ENCODE measurements at places on chromosomes 1 and 21.

DNA sequence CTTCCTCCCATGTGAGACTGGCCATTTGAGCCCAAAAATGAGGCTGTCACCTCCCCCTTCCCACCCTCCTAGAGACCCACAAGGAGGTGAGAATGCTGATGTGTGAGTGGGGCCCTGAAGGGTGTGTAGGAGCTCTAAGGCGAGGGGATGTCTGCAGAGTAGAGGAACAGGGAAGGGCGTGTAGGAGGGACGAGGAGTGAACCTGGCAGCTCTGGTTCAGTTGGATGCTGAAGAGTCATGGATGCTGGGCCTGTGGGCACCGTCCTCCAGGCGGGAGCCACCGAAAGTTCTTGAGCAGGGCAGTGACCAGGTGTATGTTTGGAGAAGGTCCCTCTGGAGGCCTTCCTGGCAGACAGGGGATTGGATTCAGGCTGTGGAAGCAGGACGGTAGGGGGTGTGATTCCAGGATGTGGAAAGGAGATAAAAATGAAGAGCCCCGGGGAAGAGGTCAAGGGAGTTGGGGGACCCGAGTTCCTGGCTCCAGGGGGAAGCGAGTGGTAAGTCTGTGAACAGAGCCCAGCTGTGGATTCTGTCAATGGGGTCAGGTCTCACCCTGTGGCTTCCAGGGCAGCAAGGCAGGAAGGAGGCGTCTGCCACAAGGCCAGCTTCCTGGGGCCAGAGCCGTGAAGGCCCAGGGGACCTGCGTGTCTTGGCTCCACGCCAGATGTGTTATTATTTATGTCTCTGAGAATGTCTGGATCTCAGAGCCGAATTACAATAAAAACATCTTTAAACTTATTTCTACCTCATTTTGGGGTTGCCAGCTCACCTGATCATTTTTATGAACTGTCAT lies 7.9 kb downstream of the SAMD11 start:
- no peak for DNase-seq

- no peak for DNase-seq
Measured at GRCh38 chr1:63379583-63379982, 12.2 kb downstream of the ALG6 start.

- no peak for DNase-seq
Measured at GRCh38 chr1:62237950-62238374, 43.3 kb downstream of the L1TD1 start.

DNA sequence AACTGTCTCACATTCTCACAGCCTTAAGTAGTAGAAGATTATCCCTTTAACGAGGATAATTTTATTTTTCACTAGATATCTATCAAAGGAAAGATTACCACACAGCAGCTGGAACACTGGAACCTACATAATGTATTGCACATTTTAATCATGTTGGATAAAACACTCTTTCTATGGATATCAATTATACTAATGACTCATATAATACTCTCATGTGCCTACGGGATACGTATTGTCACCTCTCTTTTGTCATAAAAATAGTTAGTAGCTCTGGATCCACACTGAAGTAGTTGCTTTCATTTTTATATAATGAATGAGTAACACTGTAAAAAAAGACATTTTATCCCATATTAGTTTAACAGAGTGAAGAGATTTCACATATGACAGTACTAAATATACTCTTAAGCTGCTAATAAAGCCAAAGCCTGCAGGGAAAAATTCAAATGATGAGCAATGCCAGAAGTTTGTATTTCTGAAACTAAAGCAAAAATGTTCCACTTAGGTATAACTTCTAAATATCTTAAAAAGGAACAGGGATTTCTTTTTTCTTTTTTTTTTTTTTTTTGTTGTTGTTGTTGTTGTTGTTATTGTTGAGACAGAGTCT lies 408.7 kb upstream of the PKN2 start:
- DNase-seq: no peak

DNA sequence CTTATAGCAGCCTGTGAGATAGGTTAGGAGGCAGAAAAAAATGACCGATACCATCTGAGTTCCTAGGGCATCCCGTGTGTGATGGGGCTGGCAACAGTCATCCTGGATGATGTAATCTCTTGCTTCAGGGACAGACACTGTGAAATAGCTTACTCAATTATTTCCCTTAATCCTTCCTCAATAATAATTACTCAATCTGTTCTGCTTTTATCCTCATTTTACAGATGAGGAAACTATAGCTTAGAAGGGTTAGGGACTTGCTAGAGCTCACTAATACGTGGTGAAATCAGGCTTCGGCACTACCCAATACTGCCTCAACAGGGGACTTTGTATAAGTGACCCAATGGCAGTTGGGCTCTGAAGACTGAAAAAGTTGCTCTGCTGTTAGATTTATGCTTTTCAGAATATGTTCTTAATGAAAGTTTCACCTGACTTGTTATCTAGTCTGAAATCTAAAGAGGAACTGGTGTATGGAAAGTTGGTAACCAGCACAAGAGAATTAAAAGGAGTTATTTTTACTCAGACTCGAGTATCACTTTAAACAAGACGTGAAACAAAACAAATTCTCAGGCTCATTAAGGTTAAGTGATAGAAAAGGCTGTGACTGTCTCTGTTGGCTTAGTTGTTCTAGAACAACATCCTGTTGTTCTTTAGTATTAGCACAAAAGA lies 14.4 kb downstream of the CD55 start:
- peak; percentile 23 for DNase-seq

GRCh38 chr1:30911059-30911954 lies 2.7 kb upstream of the SDC3 start:
- peak; percentile 20 for DNase-seq

DNA sequence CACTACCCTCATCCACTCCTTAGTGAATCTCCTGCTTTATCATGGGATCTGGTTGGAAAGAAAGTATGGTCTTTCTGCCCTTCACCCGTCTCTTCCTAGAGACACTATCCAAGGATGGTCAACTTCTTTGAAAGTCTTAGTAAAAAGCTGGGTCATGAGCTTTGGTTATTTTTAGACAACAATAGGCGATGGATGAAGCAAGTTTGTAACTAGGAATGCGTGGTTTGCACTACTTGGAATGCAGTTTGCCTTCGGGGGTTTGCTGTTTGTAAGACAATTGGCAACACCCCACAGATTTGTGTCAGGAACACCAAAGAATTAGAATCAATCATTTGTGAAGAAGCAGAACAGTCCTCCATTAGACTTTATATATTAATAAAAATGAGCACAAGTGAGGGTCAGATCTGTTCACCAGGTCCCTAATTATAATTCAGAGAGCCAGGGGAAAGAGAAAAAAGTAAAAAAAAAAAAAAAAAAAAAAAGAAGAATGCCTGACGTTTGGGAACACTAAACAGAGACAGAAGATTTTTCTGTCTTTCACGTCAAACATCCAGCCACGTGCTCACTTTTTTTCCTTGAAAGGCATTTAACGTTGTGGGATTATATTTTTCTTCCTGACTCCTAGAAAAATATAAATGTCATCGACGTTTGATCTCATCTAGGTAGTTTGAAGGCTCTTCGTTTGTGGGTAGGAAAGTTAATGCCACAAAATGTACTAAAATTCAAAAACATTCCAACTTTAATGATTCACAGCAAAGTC lies 60.7 kb upstream of the BTG3 start:
- DNase-seq: no peak

DNA sequence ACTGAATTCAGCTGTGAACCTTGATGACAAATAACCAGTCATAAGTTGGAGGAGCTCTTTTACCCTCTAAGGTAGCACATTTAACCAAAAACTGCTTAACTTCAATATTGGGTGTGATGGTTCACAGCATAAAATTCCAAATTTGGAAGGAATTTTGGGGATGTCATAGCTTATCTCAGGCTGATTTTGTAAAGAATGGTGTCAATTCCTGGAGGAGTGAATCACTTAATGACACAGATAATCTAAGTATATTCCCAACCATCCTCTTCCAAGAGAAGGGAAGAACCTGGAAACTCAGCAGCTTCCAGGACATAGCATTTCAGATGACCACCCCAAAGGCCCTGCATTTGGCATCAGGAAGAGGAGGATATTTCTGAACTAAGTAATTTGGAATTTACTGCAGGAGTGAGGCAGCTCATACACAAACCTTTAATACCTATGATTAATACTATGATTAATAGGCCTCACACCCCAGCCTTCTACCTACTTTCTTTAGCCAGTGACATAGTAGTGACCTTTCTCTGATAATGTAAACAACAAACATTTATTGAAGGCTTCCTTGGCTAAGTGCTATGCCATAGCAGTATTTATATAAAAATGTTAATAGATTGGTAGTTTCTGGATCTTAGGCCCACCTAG lies 14.5 kb downstream of the GLUL start:
- no peak for DNase-seq

GRCh38 chr1:248824701-248825100 lies 1.0 kb downstream of the SH3BP5L start:
- DNase-seq: no peak

GRCh38 chr21:30463713-30464112 lies 16.5 kb downstream of the KRTAP19-1 start:
- no peak for DNase-seq

DNA sequence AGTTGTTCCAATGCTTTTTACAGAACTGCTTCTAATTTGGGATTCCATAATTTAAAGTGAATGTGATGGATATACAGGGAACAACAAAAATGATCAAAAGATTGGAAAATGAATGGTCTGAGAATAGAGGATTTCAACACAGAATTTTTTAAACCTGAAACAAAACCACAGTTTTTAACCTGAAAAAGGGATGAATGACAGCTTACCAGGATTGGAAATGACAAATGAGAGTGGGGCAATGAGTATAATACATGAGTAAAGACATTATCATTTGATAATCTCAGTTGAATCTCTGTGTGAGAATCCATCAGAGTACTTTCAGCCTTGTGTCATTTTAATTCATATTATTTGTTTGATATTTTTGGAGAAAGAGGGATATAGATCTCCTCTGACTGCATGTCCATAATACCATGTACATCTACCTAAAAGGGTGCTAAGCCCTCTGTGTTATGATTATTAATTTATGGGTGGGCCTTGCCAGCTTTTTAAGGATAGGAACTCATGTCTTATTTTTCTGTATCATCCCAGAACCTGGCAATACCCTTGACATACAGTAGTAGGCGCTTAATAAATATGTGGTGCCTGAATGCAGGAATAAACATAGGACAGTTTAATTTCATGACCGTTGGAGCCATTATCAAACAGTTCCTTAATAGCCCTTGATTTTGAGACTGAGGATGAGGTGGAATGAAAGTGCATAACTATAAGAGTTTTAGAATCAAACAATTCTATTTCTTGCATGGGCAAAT lies 12.4 kb upstream of the ATP6V1G3 start:
- DNase-seq: no peak

- DNase-seq: no peak
Measured at GRCh38 chr1:77120950-77121349, 98.3 kb downstream of the PIGK start.

- DNase-seq: no peak
Measured at GRCh38 chr1:56216218-56216617, 363.1 kb downstream of the PLPP3 start.

DNA sequence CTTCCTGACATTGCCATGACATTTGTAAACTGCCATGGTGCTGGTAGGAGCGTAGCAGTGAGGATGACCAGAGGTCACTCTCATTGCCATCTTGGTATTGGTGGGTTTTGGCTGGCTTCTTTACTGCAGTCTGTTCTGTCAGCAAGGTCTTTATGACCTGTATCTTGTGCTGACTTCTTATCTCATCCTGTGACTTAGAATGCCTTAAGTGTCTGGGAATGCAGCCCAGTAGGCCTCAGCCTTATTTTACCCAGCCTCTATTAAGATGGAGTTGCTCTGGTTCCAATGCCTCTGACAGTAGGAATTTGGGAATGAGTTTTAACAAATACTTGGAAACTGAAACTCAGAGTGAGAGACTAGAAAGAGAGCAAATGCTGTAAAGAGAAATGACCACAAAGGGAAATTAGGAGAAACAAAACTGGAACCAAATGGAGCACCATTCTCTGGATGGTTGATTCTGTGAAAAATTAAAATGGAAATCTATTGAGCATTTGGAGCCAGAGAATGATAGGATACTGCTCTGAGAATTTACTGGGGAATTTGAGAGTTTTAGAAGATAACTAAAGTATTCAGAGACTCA lies 50.1 kb upstream of the RHOU start:
- no peak for DNase-seq

GRCh38 chr1:89635825-89636815 lies 3.2 kb downstream of the LRRC8C start:
- DNase-seq: no peak

DNA sequence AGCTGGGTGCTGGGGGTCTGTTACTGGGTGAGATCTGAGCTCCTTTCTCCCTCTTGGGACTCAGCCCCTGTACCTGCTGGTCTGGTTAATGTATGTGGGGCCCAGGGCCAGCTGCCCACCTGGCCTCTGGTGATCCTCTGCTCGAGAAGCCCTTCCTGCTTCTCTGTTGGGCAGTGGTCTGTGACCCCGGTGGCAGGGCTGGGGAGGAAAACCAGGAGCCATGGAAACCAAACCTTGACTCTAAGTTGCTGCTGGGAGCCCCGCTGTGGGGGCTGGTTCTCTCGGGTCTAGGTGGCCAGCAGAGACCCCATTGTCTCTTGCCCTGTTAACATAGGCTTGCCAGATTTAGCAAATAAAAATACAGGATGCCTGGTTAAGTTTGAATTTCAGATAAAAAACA lies 1.3 kb downstream of the PADI1 start:
- DNase-seq: no peak

DNA sequence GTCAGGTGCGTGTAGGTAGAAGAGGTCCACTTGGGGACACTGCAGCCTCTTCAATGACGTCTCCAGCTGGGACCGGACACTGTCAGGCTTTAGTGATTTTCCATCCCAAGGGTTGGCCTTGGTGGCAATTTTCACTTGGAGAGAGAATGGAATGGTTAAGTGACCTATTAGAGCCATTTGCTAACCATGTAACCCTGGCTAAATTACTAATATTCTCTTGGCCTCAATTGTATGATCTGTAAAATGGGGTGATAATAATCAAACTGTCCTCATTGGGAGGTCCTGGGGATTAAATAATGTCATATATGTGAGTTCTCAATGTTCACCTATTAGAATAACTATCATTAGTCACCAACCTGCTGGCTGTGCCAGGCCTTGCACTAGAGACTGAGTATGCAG lies 3.4 kb downstream of the AKR7A2 start:
- no peak for DNase-seq

DNA sequence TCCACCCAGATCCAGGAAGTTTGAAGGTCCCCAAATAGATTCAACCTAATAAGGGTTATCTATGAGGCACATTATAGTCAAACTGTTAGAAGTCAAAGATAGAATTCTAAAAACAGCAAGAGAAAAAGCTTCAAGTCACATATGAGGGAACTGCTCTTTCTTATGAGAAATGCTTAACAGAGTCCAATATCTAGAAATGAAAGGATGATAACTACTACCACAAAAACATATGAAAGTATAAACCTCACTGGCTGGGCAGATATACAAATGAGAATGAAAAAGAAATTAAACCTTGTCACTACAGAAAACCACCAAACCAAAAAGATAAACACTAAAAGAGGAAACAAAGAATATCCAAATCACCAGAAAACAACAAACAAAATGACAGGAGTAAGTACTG lies 201.8 kb downstream of the KCNH1 start:
- no peak for DNase-seq

GRCh38 chr1:117930484-117930883 lies 945 bp downstream of the WDR3 start:
- DNase-seq: no peak

- DNase-seq: no peak
Measured at GRCh38 chr1:53605181-53605580, 133.8 kb downstream of the GLIS1 start.
